ENCODE measurements at places on chromosomes 4 and X.

- no peak for DNase-seq
Measured at GRCh38 chr4:104795264-104795939, 300.7 kb upstream of the CXXC4 start.

DNA sequence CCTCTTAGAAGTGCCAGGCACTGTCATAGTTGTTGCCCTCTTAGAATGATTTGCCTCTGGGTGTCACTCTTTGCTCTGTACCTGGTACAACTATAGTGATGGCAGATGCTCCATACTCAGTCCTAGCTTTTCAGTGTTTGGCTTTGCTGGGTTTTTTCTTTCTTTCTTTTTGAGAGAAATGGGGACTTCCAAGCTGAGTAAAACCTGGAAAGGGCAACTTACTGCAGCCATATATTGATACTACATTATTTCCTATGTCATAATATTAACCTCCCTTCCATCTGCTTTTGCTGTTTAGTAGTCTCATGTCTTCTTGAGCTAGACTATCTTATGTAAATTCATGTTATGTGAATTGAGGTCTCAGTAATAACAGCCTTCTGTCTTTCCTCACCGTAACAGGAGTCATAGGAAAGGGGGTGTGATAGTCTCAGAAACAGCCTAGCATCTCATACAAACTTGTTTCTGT is 49.0 kb downstream of the NIPAL1 start:
- DNase-seq = no peak

- no peak for DNase-seq
Measured at GRCh38 chrX:129318375-129318774, 204.9 kb downstream of the SMARCA1 start.

DNA sequence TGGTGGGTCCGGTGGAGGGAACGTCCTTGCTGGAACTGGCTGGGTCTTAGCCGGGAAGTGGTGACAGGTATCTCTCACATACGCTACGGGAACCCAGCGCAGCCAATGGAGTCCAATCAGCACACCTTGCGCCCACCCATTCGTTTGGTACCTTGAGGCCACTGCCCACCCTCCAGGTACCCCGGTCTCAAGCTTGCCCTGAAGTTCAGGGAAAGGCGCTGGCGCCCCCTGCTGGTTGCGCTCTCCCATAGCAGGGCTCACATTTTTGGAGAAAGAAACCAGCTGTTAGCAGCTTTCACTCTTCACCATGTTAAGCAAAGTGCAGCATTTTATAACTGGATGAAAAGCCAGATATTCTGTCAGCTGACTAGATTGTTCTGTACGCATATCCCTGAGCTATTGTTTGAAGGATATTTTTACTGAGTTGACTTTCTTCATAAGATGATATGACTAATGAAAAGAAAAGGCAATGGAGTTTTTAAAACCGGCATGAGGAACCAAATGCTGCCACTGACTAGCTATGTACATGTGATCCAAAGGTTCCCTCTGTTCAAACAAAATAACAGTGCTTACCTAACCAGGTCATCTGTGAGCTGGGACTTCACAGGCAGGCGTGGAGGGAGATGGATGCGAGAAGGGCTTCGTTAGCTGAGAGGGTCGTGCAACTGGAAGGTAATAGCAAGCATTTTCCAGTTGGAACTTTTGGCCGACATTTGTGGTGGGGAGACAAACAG is 43.7 kb downstream of the OTOP1 start:
- DNase-seq = no peak

DNA sequence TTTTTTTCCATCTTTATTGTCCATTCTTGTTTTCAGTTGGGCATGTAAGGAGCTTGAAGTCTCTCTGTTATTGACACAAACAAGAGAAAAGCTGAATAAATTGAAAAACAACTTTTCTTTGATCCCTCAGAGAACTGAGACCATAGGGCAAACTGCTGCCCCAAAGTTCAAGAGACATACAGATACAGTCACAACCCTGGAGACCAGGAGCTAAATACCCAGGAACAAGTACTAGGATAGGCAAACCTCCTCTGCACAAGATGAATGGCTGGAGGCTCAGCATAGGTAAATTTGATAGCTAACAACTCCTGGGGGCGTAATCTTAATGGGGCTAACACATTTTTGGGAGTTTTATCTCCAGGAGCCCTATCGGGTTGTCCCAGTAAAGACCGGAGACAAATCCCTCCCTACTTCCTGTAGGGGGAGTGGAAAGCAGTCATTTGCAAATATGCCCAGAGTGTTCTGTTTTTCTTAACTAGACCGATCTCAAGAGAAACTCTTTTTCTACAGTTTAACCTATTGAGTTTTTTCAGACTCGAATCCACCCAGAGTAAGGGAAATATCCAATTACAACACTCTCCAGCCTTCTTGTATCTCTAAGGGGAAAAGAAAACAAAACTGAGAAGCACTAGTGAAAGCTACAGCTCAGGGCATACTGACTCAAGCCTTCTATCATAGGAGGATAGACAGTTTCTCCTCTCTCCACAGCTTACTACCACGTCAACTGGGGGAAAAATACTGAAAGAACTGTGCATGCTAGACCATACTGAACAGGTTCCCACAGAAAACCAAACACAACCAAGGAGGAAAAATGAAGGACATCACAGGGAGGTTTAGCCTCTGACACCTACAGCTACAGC is 23.1 kb downstream of the MAGEA8 start:
- no peak for DNase-seq

DNA sequence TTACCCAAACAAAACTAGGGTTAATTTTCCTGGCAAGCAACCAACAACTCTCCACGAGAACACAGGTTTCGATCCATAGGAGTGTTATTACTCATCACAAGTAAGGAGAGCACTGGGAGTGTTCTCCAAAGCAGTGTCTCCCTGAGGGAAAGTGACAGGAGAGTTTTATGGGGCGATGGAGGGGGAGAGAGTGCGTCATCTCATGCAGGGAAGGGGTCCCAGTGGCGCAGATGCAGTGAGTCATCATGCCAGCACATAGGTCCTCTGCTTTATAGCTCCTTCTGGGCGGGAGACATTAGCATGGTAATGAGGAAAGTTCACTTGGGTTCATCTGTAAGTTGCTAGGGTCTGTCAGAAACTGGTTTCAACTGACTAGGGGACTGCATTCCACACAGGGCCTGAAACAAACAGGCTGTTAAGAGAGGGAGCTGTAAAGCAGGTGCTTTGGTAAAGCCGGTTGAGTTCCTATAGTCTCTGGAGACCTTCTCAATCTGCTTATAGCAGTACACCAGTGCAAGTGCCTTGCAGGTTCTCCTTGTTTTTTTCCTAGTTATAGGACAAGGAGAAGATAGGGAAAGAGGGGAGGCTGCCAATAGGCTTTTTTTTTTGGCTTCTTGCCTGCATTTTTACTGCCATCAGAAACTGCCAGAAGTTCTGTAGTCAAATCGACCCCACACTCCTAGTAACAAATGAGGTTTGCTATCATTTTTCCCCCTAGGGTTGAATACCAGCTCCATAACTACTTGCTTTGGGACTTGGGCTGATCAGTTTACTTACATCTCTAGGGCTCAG is 12.8 kb upstream of the BOD1L1 start:
- DNase-seq = no peak

GRCh38 chr4:182642831-182643230 is 274.4 kb downstream of the DCTD start:
- DNase-seq = no peak

- no peak for DNase-seq
Measured at GRCh38 chr4:186027405-186027804, 41.6 kb upstream of the TLR3 start.

GRCh38 chrX:40772290-40772689 is 36.9 kb upstream of the MED14 start:
- DNase-seq = no peak

DNA sequence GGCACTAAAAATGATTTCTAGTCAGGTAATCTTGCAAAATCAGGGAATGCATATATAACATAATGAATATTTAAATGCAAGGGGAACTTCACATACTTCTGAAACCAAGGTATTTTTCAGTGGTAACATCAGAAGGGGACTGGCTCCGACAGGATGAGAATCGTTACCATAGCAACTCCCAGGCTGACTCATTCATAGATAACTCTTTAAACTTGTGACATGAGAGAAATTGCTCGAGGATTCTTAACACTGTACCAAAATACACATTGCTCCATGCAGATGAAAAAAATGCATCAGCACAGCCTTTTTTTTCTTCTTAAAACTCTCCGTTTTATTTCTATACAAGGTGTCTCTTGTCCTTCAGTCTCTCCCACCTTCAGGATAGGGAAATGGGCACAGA is 114.3 kb downstream of the GABRB1 start:
- peak; percentile 32 for DNase-seq

DNA sequence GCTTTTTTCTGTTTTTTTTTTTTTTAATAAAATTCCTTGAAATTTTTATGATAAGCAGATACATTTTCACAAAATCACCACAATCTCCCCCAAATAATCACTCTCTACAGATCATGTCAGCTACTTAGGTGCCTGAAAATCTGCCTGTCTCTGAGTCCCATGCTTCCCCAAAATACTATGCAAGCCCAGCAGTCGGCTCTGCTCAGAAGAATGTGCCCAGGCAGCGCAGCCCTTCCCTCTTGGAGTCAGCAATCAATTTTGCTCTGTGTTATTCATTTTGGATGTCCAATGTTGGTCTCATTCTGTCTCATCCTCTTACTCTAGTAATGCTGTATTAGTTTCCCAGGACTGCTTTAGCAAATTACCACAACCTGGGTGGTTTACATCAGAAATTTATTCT is 24.9 kb upstream of the C1QTNF7 start:
- DNase-seq = no peak

DNA sequence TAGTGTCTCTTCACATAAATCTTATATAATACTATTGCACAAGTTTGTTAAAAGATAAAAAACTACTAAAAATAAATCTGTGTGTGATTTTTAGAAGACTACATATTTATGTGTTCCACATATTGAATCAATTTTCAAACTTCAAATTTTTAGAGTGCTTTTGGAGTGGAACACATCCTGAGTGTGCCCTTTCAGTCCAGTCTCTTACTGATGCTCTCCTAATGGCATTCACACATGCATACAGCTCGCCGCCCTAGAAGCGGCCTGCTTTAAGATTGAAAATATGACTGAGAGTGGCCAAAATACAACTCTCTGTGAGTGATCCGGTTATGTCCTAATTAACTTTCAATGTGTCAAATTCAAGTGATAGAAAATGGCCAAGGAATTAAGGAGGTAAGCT is 628.8 kb downstream of the ANKRD50 start:
- no peak for DNase-seq

GRCh38 chrX:148192547-148192946 is 211.4 kb downstream of the FMR1NB start:
- DNase-seq = no peak

DNA sequence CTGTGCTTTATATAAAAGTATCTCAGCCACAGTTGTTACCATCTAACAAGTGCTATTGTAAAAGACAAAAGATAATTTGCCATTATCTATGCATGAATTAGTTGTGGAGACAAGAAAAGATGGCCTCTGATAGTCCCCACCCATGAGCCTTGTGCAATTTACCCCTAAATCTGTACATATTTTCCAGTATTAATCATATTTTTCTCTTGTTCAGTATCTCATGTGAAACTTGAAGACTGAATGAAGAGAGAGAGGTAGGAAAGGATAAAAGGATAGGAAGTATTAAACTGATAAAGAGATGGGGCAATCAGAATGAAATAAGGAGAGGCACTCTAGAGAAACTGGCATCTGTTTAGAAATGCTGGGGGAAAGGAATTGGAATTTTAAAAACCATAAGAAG is 3.7 kb downstream of the MYOZ2 start:
- DNase-seq = no peak

DNA sequence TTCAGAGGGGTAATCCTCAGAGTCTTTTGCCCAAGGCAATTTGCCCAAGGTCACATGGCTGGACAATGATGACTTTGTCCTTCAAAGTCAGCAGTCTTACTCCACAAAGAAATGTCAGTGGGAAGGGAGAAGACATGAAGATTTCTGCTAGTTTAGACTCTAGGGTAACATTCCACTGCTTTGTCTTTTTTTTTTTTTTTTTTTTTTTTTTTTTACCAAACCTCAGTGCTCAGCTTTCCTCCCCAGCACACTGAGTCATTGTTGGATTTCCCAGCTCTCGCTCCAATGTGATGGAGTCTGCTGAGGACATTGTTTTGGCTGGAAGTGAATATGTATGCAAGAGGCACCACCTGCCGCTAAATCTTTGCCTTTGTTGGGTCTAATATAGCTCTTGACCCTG is 7.2 kb upstream of the C1QTNF7 start:
- no peak for DNase-seq

GRCh38 chrX:12701628-12702027 is 89.6 kb upstream of the PRPS2 start:
- peak; percentile 88 for DNase-seq

GRCh38 chr4:154078504-154079350 is 289.8 kb upstream of the SFRP2 start:
- DNase-seq = no peak

DNA sequence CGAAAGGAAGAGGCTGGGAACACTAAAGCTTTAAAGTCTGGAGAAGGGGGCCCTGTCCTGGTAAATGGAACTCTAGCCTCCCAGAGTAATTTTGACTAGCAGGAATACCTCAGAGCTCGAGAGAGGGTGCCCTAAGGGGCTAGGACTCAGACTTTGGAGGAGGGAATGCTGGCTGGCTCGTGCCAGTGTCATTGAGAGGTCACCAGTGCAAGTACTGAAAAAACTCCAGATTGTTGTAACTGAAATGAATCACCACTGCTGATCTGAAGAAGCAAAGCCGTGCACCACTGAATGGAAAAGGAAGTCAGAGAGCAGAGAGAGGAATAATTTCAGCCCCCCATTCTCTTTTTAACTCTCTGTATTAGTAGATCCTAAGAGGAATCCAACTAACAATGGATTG is 690.2 kb downstream of the FAT4 start:
- no peak for DNase-seq

DNA sequence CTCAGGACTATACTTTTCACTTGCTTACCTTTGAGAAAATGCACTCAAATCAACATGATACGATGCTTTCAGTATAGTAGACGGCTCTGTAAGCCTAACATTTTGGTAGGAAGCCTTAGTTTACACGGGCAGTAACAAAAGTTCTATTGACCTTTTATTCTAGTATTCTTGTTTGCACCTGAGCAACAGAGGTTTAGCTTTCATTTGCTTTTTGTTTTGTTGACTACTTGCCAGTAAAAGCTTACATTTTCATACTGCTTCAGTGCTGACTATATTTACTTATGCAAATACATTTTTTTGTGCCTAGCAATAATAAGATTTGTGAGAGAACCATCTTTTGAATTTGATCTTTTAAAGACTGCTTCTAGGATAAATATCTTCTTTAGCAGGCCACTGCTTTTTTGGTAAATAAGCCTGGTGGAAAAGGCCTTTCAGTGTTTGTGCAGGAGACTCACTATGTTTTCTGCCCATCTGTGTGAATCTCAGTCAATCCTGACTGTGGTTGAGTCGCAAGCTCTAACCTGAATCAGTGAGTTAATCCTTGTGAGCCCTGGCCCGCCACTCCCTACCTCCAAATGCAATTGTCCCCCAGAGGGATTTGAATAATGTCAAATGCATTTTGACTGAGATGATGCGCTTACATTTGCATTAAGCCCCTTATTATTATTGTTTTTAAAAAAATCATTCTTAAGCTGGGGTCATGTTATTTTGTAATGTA is 21.9 kb downstream of the FHIP1A start:
- no peak for DNase-seq

GRCh38 chr4:93466446-93466845 is 362.1 kb upstream of the ATOH1 start:
- no peak for DNase-seq

Data from NCI-H524 (cell line).